ENCODE measurements at places on chromosomes 4 and X. TPM values are rescaled to one million over a fixed set of nuclear protein-coding genes. Genes with fewer than 3 reads are reported as not detected.

The CXCL3 gene
- 2.2 TPM for total RNA-seq

The TMEM156 gene
- 0.49 TPM for total RNA-seq

The PTCHD1 gene
- 0.51 TPM for total RNA-seq

The FGFBP2 gene
- 23.8 TPM for total RNA-seq

The COX7B2 gene
- not detected for total RNA-seq

The TAPT1 gene
- 26.9 TPM for total RNA-seq

The AFM gene
- not detected for total RNA-seq

The TSR2 gene
- total RNA-seq: 17.2 TPM

The GAGE2A gene
- total RNA-seq: not detected

The MAMLD1 gene
- 11.7 TPM for total RNA-seq

All from subcutaneous adipose tissue (tissue), 4 donors.